ENCODE measurements at places on chromosomes 5 and 9. TPM values are rescaled to one million over a fixed set of nuclear protein-coding genes. Genes with fewer than 3 reads are reported as not detected.

GRM6 gene
- 0.23 TPM for total RNA-seq

GRCh38 chr5:154714266-154714986, 40.8 kb upstream of the LARP1 start:
- no peak for DNase-seq

FGF1 gene
- 0.05 TPM for total RNA-seq

GRCh38 chr5:170606941-170607340, 103.1 kb downstream of the KCNIP1 start:
- DNase-seq = no peak

PCDHGA2 gene
- 0.42 TPM for total RNA-seq

DNA sequence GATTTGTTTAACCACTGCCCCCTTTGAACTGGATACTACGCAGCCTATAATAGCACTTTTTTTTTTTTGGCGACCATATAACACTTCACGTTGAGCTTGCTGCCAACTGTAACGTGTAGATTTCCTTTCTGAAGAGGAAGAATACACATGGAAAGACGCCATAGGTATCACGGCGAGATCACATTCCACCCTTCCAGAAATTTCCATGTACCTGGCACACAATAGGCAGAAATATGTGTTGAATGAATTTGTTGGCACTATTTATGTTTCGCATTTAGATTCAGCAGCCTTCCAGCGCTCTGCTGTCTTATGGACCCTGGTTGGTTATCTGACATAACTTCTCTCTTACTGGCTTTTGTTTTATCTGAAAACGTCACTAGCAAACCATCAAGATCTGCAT, 250.3 kb downstream of the SLIT3 start:
- no peak for DNase-seq

DNA sequence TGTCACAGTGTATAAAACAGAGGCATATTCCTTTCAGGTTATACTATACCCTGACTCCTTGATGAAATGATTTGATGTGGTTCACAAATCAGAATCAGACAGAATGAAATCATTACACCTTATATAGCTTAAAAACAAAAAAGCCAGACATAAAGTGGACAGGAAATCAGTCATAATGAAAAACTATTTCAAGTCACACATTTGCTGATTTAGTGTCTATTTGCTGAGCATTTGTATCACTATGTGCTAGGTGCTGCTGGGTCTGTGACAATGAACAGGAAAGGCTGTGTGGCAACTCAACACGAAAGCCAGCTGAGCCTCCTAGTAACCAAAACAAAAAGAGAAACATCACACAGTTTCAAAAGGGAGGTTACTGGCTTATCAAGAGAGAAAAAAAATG, 194.0 kb downstream of the EFNA5 start:
- DNase-seq = no peak

GRCh38 chr9:2567922-2568321, 53.7 kb upstream of the VLDLR start:
- no peak for DNase-seq

GRCh38 chr9:128323791-128324190, 1.2 kb downstream of the COQ4 start:
- DNase-seq = no peak

EDIL3 gene
- 12.0 TPM for total RNA-seq

SH3RF2 gene
- 10.5 TPM for total RNA-seq

- DNase-seq = no peak
Observed at GRCh38 chr5:169691471-169691870, 54.4 kb downstream of the DOCK2 start.

ORM2 gene
- total RNA-seq = 276 TPM

PLAC8L1 gene
- not detected for total RNA-seq

GRCh38 chr5:150458802-150459557, 9.4 kb upstream of the RPS14 start:
- peak; percentile 91 for DNase-seq

NEUROG1 gene
- not detected for total RNA-seq

TMEM141 gene
- total RNA-seq = 58.9 TPM

CTXN3 gene
- total RNA-seq = not detected

DNA sequence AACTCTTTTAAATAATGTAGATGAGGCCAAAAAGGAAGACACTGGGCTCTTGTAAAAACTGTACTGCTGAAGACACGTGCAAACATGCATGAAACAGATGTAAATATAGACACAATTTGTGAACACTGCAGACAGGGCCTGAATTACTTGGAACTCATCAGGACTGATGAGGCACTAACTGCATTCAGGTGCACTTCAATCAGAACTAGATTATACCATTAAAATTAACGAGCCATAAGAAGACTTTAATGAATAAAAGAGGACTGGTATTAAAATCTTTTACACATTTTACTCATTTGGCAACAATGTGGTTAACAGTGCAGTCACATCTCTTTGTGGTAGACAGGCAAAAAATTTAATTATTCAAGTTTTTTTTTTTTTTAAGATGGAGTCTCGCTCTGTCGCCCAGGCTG, 13.4 kb upstream of the ZCCHC9 start:
- DNase-seq = no peak
